ENCODE measurements at places on chromosomes 7 and 10.

- no peak for DNase-seq
Observed at GRCh38 chr7:117941138-117941810, 68.0 kb upstream of the CTTNBP2 start.

DNA sequence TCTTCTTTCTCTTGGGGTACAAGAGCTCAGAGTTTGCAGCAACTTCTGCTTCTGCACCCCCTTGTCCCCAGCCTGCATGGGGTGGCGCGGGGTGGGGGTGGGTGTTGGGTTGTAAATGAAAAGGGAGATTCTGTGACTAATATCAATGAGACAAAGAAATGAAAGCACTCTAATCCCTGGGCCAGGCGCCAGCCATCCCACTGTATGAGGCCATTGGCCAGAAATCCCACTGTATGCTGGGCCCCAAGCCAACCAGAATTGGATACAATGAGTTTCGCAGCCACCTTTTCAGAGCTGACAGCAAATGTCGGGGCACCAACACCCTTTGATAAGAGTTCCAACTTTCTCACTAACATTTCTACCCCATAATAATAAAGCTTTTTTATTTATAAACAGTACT is 10.9 kb upstream of the PTN start:
- peak; percentile 94 for DNase-seq

DNA sequence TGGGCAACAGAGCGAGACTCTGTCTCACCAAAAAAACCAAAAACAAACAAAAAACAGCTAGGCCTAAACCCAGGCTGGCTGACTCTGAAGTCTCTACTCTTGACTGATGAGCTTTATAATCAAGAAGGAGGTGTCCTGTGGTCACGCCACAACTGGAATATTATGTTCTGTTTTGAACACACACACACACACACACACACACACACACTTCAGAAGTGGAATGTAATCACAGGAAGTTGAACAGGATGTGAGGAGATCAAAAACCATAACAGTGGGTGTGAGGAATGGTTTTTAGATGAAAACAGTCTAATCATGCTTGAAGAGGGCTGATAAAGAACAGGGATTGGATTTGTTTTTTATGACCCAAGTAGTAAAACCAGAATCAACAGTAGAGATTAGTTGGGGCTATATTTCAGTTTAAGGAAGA is 51.1 kb upstream of the IL6 start:
- DNase-seq: no peak

DNA sequence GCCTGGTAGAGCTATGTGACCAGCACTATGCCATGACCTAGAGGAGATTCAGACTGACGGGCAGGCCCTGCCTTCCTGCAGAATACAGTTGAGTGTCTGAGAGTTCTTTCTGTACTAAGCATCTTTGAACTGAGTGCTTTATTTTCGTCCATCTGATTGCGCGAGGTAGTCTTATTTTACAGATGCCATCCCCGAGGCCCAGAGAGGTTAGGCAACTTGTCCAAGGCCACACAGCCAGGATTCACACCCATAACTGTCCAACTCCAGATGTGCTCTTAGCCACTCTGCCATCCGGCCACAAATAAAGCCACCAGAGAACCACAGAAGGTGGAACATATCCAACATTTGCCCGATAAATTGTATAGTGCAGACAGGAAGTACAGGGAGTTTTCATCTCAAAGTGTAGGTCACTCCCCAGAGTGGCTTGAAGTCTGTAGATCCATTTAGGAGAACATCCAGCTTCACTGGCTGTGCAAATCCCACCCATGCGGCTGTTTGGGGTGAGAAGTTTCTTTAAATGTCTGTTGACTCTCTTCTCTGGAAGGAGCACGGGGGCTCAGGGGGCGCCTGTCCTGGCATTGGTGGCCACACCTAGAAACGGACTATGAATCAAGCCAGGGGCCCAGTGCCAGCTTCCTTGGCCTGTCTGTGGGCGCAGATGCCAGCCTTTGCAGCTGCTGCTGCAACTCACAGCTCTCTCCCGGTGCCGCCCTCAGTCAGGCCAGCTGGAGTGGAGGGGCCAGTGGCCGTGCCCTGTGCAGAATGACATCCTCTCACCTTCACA is 11.1 kb downstream of the CHST3 start:
- DNase-seq: no peak

GRCh38 chr7:9036080-9036479 is 602.7 kb downstream of the NXPH1 start:
- DNase-seq: no peak

DNA sequence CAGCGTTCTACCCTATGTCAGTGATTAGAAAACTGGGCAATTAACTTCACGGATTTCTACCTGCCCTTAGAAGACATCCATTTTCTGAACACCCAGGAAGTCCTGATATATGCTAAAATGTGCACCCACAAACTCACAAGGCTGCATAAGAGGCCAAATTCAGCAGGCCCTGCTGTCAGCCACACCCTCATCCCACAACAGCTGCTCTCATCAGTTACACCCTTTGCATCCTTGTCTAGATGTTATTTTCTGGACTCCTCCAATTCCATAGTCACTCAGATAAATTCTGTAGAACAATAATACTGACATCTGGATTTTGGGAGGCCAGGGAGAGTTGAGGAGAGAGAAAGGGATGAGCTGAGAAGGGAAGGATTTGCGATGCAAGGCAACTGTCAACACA is 208.9 kb downstream of the TAX1BP1 start:
- DNase-seq: no peak

DNA sequence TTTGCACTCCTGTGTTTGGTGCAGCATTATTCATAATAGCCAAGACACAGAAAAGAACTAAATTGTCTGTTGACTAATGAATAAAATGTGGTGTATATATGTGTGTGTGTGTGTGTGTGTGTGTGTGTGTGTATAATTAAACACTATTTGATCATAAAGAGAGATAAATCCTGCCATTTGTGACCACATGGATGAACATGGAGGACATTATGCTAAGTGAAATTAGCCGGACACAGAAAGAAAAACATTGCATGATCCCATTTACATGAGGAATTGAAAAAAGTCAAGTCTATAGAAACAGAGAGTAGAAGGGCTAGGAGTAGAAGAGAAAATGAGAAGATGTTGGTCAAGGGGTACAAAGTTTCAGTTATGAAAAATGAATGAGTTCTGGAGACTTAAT is 85.9 kb downstream of the ANK3 start:
- no peak for DNase-seq

- DNase-seq: no peak
Observed at GRCh38 chr7:37196676-37197075, 252.0 kb downstream of the ELMO1 start.

- DNase-seq: no peak
Observed at GRCh38 chr10:35126062-35126529, 550 bp upstream of the CREM start.

GRCh38 chr10:102630663-102631062 is 13.6 kb upstream of the TRIM8 start:
- DNase-seq: no peak

- DNase-seq: no peak
Observed at GRCh38 chr7:24050991-24051560, 232.9 kb upstream of the NPY start.

DNA sequence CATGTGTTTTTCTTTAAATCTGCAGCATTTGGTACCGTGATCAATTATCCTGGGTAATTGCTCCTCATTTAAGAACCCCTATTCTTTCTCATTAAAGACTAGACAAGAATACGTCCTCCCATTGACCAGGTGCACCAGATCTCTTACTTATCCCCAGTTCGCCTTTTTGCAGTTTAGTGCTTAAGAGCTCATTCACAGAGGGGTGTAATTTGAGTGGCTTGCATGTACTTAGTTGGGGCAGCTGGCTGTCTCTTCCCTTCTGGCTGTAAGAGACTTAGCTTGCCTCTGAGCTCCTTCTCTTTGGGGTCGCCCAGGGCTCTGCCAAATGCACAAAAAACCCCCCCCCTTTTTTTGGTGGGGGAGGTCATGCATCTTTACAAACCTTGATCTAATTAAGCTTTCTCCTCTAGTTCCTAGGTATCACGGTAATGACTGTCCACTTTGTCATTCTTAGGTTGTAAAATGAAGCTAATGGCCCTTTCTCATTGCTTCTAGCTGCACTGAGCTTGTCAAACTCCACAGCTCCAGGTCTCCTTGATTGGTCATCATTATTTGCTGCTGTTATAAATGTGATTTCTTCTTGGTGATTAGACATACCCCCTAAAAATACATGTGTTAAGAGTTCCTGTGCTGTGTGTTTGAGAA is 26.3 kb downstream of the GAD2 start:
- no peak for DNase-seq

GRCh38 chr7:127375631-127376030 is 16.9 kb downstream of the ZNF800 start:
- no peak for DNase-seq

GRCh38 chr7:95141755-95142154 is 182.6 kb downstream of the PON1 start:
- no peak for DNase-seq

- DNase-seq: no peak
Observed at GRCh38 chr7:778271-778967, 51.3 kb upstream of the PRKAR1B start.

DNA sequence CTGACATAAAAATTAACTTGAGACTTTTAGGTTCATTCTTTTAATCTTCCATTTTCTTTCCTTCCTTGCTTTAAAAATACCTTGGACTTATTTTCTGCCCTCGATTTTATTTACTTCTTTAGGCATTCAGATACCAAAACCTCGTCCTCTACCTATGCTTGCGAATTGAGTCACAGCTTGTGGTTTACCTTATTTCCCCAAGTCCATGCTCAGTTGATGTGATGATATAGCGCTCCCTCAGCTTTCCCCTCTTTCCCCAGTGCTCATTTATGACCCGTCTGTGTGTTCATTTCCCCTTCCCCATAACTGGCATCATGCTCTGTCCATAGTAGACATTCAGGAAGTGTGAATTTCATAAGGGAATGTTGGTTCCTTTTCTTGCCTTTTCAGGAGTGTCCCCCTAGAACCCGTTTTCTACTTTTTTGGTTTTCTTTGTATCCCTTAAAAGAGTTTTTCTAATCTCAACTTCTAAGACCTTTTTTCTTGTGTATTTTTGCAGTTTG is 19.1 kb upstream of the PRKRIP1 start:
- no peak for DNase-seq

DNA sequence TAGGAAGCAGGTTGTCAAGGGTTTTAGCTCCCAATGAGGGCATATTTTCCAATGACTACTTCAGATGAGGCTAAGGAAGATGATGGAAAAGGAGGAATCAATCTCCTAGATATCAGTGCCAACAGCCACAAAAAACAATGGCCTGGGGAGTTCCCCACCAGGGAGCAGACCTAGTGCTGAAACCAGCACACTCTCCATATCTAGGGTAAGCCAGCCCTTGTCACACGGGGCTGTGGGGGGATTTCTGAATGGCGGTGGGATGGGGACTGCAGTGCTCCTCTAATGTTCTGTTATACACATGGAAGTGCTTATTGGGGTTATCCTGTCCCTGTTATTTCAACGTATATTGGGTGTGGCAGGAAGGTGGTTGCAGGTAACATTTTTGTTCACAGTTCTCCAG is 18.5 kb downstream of the EPC1 start:
- no peak for DNase-seq

GRCh38 chr7:98280791-98281756 is at the start of gene BRI3:
BRI3 (plus strand) TSS chr7:98281686; CDS start chr7:98281796, 110 bp downstream.
- peak; percentile 88 for DNase-seq

- no peak for DNase-seq
Observed at GRCh38 chr7:114997487-114998404, 75.9 kb downstream of the MDFIC start.

- DNase-seq: no peak
Observed at GRCh38 chr10:61936770-61937169, 35.3 kb downstream of the ARID5B start.

GRCh38 chr7:74612015-74612829 is 45.3 kb upstream of the GTF2I start:
- DNase-seq: peak; percentile 36

DNA sequence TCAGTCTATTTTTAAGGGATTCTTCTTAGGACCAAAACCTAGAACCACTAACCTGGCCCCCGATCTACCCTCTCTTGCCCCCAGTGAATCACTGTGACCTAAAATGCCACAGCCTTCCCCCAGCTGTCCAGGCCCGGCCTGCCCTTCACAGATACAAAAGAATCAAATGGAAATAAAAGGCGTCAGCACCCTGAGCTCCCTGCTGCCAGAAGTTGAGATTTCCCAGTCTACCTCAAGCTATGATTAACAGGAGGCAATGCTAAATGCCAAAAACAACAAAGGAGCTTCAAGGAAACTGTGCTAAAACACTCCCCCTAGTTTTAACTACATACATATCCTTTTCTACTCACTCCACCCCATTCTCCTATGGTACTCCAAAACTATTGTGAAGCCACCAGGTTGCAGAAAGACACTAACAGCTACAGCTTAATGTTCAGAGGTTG is 67.8 kb downstream of the GSAP start:
- DNase-seq: no peak

DNA sequence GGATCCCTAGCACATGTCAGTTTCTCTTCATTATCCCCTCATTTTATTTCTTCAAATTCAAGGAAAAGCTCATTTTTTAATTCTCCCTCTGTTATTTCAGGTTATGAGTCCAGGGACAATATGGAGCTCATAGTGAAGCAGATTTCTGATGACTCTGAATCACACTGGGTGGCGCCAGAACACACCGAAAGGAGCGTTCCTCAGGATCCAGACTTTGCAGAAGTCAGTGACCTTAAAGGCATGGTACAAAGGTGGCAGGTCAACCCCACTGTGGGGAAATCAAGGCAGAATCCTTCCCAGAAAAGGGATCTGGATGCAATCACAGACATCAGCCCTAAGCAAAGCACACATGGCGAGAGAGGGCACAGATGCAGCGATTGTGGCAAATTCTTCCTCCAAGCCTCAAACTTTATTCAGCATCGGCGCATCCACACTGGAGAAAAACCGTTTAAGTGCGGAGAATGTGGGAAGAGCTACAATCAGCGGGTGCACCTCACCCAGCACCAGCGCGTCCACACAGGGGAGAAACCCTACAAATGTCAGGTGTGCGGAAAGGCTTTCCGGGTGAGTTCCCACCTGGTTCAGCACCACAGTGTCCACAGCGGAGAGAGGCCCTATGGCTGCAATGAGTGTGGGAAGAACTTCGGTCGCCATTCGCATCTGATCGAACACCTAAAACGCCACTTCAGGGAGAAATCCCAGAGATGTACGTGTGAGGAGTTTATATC is 21.4 kb downstream of the ZKSCAN5 start:
- no peak for DNase-seq

- no peak for DNase-seq
Observed at GRCh38 chr7:95963446-95963990, 191.2 kb downstream of the DYNC1I1 start.

DNA sequence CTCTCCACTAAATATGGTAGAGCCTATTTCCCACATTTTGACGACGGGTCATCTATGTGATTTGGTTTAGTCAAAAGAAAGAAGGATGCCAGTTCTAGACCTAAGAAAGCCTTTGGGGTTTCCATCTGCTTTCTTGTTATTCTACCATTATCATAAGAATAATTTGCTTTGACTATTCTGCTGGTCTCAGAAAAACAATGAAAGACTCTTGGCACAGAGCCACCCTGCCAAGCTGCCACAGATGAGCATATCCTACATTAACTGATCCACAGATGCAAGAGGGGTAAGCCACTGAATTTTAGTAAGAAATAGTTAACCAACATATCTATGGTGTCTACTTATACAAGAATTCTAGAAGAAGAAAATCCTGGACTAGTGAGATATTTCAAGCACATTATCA is 158.6 kb upstream of the MAGI2 start:
- DNase-seq: no peak

All from NCI-H2029 (cell line).